Stimulated activated CD4-positive, alpha-beta T cell treated with anti-CD3 and anti-CD28 coated beads, TNF-alpha, amount 100 ng/mL, for 48 hours (primary cell): ENCODE measurements at places on chromosomes 1 and 21.

GRCh38 chr1:157490467-157491165, 61.7 kb downstream of the FCRL5 start:
- DNase-seq = peak; percentile 55

DNA sequence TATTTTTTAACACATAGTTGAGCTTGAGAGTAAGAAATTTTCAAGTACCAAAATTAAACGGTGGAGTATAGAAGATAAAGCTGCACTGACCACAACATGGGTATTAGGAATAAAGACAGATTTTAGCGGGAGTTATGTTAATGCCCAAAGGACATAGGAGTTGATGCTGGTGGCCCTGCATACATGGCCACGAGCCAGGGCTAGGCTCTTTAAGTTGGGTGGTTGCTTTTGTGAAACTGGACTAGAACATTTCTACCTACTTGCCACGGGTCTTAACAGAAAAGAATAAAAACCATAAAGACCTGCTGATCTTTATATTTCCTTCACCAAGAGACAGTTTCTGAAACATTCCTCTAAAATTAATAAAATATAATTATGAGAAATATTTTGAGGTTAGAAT, 14.9 kb downstream of the EDEM3 start:
- DNase-seq = no peak

- no peak for DNase-seq
Observed at GRCh38 chr1:89863165-89863830, 42.5 kb downstream of the LRRC8D start.

GRCh38 chr1:42211224-42211623, 46.7 kb upstream of the GUCA2A start:
- no peak for DNase-seq

- DNase-seq = no peak
Observed at GRCh38 chr1:165759095-165759494, 9.6 kb downstream of the TMCO1 start.

GRCh38 chr1:12450090-12450755, 167.8 kb downstream of the DHRS3 start:
- DNase-seq = no peak

GRCh38 chr1:114207635-114208034, 54.0 kb upstream of the SYT6 start:
- no peak for DNase-seq

DNA sequence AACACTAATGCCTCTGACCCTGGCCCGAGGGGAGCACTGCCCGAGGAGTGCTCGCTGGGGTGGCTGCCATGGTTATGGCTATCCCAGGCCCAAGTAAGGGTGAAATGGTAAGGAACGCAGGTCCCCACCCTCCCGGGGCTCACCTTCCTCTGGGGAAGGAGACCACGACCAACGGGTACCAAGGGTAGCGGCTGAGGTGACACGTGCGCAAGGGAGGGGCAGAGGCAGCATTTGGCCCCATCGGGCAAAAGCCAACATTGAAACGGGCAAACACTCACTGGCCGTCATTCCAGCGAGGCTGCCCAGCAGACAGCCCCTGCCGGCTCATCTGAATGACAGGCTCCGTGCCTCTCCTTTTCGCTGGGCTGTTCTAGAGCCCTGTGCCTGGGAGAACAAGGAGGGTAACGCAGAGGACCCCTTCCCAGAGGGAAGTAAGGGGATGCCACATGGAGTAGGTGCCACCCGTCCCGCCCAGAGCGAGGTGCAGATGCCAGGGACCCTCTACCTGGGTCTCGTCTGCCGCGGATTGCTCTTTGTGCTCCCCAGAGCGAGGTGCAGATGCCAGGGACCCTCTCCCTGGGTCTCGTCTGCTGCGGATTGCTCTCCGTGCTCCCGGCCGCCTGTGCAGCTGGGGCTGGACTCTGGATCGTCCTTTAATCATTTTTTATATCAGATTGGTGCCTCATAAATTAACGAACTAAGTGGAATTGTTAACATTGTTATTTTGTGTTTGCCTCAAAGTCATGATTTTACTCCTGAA, 16.2 kb downstream of the ACTRT2 start:
- no peak for DNase-seq

GRCh38 chr1:2451741-2452140, 24.3 kb upstream of the PLCH2 start:
- DNase-seq = no peak

GRCh38 chr1:10048601-10049000, 15.8 kb downstream of the UBE4B start:
- no peak for DNase-seq

DNA sequence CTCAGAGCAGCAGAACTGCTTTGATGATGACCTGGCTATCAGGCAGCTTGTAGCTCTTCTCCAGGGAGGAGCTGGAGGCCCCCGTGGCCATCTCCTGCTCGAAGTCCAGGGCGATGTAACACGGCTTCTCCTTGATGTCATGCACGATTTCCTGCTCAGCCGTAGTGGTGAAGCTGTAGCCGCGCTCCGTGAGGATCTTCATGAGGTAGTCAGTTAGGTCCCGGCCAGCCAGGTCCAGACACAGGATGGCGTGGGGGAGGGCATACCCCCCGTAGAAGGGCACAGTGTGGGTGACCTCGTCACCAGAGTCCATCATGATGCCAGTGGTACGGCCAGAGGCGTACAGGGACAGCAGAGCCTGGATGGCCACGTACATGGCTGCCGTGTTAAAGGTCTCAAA, 18.3 kb upstream of the TP53BP2 start:
- DNase-seq = no peak

DNA sequence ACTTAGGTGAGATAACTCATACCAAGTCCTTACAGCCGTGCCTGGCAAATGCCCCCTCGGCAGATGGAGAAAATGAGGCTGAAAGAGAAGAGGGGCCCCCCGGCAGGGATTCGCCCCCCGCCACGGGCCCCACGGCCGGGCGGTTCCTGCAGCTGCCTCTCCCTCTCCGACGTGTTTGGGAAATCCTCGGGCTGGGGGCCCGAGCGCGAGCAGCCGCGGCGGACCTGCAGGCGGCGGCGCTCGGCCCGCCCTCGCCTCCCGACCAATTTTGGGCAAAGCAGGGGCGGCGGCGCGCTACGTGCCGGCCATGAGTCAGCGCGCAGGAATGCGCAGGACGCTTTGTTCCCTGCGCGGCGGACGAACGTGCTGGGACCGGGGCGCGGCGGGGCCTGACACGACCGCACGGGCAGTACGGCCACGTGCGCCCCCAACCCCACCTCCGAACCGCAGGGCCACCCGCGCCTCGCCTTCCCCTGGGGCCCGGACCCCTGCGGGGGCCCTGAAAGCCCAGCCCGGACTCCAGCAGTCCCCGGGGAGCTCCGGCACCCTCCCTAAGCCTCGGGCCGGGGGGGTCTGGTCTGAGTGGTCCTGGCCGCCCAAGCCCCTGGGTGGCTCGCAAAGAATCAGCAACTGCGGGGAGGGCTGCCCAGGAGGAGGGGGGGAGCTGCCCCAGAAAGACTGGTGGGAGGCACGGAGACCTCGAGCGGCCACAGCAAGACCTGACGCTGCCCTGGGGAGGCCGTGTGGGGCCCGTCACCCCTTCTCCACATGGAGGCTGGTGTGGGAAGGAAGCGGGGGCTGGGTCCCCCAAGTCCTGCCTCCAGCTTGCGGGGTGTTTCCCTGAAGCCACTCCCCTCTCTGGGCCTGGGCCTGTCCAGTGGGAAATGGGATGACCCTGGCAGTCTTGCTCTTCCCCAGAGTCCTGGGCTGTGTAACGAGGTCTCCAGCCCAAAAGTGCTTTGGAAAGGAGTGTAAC, 11.9 kb upstream of the EDN2 start:
- peak; percentile 31 for DNase-seq

GRCh38 chr1:159587461-159587951, at the start of gene APCS:
Gene APCS, plus strand, starts transcription at chr1:159587826. Its CDS starts 96 bp downstream, at chr1:159587922.
- DNase-seq = no peak

DNA sequence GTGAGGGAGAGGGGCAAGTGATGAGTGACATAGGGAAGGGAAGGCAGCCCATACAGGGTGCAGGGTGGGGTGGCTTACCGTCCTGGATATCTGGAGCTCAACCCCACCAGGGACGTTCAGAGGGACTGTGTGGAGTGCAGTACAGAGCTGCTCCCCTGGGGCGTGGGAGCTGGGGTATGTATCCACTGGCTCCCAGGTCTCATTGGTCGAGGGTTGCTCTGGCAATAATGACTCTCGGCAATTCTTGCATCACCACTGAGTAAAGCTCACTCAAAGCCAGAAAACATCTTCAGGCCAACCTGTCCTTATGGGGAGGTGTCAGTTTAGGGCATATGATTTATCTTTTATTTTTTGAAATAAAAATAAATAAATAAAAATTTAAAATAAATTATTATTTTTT, 43.2 kb upstream of the RUNX3 start:
- DNase-seq = no peak

DNA sequence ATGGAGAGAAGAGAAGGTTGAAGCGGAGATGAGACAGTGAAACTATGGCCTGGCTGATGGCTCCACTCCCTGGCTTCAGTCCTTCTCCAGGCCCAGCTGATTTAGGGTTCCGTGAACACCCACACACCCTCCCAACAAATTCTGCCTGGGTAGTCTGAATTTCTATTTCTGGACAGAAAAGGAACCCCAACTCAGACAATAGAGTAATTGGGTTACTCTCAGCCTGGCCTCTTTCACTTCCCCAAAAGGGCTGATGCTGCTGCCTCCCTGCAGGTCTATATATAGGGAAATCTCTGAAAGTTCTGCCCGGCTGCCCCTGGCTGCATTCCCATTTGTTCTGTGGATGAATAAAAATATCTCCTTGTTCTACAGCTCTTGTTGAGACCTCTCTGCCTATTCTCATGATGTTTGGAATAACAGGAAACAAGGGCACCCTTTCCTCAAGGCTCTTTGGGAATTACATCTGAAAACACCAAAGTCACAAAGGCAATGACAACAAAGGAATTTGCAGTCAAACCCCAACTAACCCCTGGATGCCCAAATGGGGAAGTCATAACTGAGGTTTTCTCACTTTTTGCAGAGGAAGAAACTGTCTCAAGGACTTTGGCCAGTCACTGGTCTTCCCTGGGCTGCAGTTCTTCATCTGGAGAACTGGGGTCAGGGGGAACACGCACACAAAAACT, 11.4 kb upstream of the ZSCAN20 start:
- no peak for DNase-seq

GRCh38 chr1:45615885-45616284, 8.0 kb downstream of the CCDC17 start:
- DNase-seq = no peak

DNA sequence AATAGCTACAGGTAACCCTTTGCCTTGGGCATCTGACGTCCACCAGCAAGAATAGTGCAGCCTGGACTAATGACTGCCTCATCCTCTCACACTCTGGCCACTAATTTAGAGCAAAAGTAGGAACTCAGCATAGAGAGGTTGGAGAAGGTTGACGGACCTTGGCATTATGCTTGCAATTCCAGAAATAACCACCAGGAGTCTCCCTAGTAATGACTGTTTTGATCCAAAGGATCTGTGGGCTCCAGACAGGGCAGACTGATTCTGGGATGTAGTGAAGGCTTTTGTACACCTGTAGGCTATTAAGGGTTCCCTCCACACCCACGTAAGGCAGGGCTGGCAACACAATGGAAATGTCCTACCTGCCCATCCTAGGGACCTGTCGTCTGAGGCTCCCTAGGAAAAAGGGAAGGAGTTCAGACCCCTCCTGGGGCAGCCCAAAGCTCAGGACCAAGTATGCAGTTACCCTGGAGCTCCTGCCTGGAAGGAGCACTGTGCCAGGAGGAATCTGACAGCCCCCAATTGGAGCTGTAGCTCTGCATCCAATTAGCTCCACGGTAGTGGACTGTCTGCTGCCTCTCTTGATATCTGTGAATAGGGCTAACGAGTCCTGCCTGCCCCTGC, 91.0 kb upstream of the TMEM51 start:
- no peak for DNase-seq

- DNase-seq = no peak
Observed at GRCh38 chr1:116510361-116510760, 60.5 kb downstream of the CD58 start.

DNA sequence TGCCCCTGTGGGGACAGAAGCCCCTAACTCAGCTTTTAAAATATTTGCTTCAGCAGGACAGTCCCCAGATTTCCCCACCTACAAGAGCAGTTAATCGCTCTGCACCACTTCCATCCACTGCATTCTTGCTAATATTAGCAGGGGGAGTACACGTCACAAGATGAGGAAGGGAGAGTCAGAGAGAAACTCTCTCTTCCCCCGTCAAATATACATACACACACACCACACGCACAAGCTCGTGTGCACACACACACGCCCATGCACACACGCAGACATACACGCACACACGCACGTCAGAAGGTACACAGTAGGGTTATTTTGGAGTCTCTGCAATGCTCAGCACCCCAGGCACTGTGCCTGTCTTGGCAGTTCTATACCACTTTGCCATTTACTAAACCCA, 2.1 kb downstream of the CLCA1 start:
- DNase-seq = no peak

DNA sequence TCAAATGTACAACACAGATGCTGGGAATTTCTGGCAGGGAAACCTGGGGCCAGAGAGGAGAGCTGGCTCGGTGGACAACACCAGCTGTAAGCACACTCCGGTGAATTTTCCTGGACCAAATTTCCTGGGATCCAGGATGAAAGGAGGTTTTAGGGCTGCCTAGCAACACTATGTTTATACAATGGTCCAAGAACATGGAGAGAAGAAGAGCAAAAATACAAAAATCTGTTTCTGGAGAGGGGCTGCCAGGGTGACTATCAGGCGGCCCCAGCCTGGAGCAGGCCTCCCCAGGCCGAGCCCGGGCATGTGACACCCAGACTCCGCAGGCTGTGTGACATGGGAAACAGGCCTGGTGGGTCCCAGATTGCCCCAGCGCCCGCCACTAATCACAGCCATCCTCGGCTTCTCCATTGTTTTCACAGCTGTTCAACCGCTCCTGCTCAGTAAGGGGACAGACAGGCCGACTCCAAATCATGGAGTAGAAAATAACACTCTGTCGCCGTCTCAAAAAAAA, 336.0 kb upstream of the NFIA start:
- no peak for DNase-seq

DNA sequence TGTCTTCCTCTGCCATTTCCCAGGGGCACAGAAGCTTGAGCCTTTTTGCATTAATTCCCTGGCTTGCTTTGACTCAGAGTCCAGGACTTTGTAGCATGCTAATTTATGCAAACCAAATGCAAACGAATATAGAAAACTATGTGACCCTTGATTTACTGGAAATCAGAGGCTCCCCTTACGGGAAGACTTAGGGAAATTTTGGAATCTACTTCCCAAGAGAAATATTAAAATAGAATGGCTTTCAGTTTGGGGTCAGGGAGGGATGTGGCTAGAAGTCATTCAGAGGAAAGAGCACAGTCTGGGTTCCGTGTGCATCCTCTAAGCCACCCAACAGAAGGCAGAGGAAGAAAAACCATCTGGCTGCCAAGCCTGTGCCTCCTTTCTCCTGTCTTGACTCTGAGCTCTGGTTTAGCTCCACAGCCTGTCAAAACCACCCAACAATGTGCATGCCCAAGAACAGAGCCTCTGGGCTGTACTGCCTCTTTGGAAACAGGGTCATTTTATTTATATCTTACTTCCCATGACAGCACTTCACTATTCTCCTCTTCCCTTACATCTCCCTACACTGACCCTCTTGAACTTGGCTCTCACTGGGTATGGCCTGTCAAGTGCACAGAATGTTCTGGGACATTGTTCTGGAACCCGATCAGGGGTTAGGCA, 30.1 kb downstream of the ATF3 start:
- DNase-seq = no peak

GRCh38 chr1:159933347-159933746, 8.0 kb upstream of the TAGLN2 start:
- no peak for DNase-seq

- DNase-seq = peak; percentile 19
Observed at GRCh38 chr1:107057197-107058133, 991 bp downstream of the PRMT6 start.

GRCh38 chr1:8831340-8831739, 13.9 kb upstream of the RERE start:
- DNase-seq = no peak

- DNase-seq = no peak
Observed at GRCh38 chr1:107255469-107255868, 114.6 kb downstream of the NTNG1 start.

- no peak for DNase-seq
Observed at GRCh38 chr21:35360870-35361570, 311.9 kb upstream of the RUNX1 start.
